ENCODE measurements at places on chromosomes 7 and 10.

GRCh38 chr7:69782917-69783684, 184.8 kb downstream of the AUTS2 start:
- no peak for DNase-seq

DNA sequence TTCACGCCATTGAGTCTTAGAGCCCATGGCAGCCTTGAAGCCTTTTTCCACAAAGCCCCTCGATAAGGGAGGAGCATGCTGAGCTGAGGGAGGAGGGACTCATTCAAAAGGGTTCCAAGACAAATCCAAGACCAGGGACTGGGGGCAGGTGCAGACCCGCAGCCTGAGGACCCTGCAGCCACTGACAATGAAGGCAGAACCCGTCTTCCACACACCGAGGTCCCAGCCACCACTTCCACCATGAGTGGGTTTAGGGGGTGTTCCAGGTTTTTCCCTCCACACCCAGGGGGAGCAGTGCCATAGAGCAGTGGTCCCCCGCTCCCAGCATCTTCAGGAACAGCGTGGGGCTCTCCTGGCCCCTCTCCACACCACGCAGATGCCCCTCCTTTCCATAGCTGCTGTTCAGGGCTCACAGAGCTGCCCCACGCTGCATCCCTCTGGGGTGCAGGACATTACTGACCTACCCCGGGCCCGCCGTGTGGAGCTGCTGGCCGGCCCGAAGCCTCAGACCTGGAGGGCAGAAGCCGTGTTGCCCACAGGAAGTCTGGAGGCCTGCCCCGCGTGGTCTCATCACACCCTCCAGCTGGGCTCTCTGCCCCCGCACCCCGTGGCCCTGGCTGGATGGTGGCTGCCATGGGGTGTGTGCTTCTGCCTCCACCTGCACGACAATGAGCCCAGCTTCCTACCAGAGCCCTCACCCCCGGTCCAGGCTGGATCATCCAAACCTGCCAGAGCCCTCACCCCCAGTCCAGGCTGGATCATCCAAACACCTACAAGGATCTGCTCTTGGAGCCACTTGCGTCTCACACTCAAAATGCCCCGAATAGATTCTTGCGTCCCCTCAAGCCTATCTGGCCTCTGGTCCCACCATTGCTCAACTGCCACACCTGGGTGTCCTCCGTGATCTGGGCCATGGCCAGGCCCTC, 220.0 kb upstream of the TCERG1L start:
- no peak for DNase-seq

DNA sequence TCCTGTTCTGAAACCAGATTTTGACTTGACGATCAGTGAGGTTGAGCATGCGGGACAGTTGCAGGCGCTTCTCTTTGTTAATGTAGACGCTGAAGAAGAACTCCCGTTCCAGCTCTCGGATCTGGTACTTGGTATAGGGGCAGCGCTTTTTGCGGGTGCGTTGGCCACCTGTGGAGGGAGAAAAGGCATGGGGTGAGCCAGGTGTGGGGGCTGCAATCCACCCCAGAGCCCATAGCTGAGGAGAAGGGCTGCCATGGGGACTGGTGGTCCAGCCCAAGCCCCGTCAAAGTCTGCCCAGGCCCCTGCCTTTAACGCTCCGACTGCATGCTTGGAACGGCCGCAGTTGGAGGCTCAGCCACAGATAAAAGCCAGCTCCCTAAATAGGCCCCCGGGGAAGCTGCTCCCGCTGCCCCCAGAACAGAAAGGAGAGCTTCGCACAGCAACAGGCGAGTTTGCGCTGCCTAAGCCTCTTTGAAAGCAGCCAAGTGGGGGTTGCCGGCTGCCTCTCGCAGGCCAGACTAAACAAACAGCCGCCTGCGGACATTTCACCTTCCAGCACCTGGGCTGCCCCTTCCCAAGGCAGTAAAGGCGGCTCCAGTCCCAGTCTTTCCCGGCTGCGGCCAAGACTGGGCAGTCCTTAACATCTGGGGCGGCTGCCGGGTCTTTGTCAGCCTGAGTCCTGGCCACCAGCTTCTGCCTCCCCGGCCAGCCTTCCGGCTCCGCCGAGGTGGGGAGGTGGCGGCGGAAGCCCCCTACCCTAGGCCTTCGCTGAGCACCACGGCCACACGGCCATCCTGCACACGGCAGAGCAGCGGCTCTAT, 2.0 kb downstream of the HOXA11 start:
- DNase-seq = no peak

- no peak for DNase-seq
Observed at GRCh38 chr10:77253556-77254064, 384.0 kb downstream of the KCNMA1 start.

- peak; percentile 26 for DNase-seq
Observed at GRCh38 chr7:121605317-121605680, 209.2 kb upstream of the FAM3C start.

- DNase-seq = no peak
Observed at GRCh38 chr7:45569290-45569685, 4.9 kb upstream of the ADCY1 start.

GRCh38 chr10:60430017-60430416, 40.3 kb upstream of the ANK3 start:
- peak; percentile 57 for DNase-seq

All from foreskin keratinocyte (primary cell).